IPS DF 6.9 (cell line): ENCODE measurements at places on chromosomes 1 and 21.

DNA sequence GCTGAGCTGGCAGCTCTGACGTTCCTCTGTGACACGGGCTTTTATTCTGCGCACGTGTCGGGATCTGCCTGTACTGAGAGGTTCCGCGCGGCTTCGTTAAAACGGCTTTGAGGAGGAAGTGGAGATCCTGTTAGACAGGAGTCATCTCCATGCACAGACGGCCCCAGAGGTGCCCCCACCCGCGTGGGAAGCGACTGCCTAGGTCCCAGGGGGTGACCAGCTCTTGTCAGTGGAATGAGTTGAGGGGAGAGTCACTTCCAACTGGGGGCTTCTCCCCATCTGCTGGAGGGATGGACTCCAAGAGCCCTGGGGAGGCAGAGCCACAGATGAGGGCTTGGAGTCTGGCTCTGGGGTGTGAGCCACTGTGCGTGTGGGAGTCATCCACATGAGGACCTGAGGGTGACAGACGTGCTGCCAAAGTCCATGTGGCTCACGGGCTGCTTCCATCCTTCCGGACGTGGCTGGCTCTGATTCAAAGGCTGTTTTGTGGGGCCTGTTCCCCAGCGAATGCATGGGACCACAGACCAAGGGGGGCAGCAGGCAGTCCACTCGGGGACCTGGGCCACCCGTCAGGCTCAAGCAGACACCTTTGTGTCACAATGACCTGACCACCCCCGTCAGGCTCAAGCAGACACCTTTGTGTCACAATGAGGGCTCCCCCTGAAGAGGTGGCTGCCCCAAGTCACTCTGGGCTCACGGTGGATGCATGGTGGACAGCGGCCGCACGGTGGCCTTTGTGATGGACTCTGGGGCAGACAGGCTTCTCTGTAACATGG is 26.8 kb downstream of the PTTG1IP start:
- no peak for DNase-seq

GRCh38 chr1:19477284-19478249 is 7.8 kb downstream of the CAPZB start:
- no peak for DNase-seq

- DNase-seq = peak; percentile 66
Observed at GRCh38 chr1:23098463-23099170, 70.0 kb downstream of the LUZP1 start.

- no peak for DNase-seq
Observed at GRCh38 chr1:78072216-78072615, 26.4 kb downstream of the GIPC2 start.

DNA sequence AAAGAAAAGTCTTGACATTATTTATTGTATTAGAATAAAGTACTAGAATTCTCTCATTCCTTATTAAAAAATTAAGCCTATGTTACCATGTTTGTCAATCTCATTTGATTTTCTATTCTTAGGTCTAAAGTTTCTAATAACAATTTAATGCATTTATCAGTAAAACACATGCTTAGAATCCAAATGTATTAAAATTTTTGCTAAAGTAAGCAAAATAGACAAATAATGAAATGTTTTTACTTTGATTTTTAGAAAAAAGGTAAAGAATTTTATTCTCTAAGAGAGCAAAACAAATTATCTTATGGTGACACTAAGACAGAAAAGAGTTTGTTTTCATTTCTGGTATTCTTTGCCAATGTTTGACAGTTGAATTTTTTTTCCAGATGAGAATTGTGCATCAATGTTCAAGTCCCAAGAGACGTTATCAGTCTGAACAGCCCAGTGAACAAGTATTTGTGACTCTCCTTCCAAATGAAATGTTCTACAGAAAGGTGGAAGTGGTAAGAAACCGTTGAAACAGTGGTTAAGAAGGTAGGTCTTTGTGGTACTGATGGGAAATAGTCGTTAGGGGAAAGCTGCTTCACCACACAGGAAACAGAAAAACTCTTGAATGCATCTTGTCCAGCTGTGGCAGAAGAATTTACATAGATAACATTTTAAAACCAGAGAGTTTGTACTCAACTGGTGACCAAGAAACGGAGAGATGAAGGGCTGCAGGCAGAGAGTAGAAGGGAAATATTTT is 402.5 kb downstream of the PTPRC start:
- DNase-seq = no peak

GRCh38 chr1:19321071-19321470 is 8.9 kb downstream of the SLC66A1 start:
- DNase-seq = no peak

GRCh38 chr1:46647611-46648010 is 20.6 kb downstream of the ATPAF1 start:
- DNase-seq = no peak

DNA sequence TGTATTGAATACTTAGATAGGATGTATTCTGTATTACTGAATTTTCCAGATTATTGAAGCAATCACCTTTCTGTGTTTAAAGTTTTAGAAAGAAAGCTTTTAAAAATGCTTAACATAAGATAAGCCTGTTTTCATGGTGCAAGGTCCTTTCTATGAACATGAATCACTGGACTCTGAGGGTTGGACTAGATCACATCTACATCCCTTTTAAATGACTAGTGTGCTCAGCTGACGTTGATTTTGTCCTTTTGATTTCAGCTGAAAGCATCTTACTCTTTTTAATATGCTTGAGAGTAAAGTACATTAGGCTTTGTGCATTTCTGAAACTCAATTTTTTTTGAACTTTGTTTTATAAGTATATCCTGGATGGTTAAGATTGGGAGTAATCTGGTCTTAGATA is 16.2 kb downstream of the MIER1 start:
- DNase-seq = no peak

DNA sequence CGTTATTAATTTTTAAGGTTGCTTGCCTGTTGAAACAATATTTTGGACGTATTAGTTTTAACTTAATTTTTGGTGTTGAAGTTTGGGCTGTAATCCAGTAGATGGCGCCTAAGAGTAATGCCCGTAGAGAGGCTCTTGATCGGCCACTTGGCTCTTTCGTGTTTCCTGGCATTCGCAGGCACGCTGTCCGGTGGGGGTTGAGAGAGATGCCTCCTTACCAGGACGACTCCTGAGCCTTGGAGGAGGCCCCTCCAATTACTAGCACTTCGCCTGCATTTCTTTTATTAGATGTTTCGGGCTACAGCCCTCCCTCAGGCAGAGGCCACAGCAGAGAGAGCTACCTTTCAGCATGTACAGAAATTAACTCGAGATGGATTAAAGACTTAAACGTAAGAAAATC is 12.0 kb downstream of the OR2M4 start:
- no peak for DNase-seq

- no peak for DNase-seq
Observed at GRCh38 chr1:42957229-42957879, 1.3 kb downstream of the SLC2A1 start.

GRCh38 chr1:45585110-45585426 is 1.2 kb downstream of the NASP start:
- no peak for DNase-seq

GRCh38 chr1:200330741-200331428 is 79.0 kb downstream of the ZNF281 start:
- no peak for DNase-seq

GRCh38 chr21:29893687-29894086 is 46.1 kb downstream of the GRIK1 start:
- no peak for DNase-seq

GRCh38 chr1:18148461-18148860 is 40.9 kb downstream of the IGSF21 start:
- no peak for DNase-seq

- DNase-seq = no peak
Observed at GRCh38 chr1:230153641-230154296, 86.7 kb downstream of the GALNT2 start.

DNA sequence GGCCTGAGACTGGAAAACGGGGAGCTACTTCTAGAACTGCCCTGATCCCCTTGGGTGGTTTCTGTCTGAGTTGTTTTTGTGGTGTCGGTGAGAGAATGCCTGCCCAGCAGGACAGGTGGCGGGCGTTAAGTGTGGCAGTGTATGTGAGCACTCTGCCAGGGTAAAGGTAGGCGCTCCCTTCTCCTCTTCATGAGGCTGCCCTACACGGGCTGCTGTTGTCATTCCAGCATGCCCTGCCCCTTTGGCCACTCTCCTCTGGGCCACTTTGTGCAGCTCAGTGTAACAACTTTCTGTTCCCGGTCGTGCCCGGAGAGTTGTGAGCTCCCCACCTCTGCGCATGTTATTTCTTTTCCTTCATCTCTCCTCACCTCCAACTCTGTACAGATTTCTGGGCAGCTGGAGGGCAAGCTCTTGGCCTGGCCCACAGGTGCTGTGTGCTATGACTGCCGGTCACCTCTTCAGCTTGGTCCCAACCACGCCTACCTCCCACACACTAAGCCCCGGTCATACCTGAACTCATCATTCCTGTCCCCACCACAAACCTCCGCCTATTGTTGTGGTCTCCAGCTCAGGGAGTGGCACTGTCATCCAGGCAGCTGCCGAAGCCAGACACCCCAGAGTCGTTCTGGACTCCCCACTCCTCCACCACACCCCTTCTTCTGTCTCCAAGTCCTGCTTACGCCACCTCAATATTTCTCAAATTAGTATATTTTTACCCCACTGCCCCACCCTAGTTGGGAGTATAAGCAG is 69.0 kb downstream of the GADD45A start:
- no peak for DNase-seq

DNA sequence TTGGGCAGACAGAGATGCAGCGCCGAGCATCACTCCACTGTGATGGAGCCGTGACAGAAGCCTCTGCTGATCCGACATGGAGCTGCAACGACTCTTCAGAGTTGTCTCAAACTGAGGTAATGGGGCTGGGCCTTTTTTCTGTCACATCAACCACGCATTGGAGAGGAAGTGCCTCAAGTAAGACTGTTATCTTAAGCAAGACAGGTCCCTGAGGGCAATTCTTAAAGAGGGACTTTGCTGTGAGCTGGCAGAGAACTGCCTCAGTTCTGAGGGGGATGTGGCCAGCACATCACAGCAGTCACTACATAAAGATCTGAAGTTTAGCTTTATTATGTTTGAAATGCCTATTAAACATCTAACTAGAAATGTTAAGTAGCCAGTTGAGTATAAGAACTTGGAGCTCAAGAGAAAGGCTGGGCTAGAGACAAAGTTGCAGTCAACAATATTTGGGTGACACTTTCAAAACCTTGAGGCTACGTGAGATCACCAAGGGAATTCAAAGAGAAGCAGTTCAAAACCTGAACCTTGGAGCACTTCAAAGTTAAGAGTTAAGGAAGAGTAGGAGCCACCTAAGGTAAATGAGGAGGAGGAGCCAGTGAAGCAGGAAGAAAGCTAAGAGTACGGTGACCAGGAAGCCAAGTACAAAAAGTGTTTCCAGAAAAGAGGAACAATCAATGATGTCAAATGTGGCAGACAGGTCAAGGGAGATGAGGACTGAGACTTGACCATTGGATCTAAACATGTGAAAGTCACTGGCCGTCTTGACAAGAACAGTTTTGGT is 54.2 kb upstream of the BCL9 start:
- DNase-seq = no peak

DNA sequence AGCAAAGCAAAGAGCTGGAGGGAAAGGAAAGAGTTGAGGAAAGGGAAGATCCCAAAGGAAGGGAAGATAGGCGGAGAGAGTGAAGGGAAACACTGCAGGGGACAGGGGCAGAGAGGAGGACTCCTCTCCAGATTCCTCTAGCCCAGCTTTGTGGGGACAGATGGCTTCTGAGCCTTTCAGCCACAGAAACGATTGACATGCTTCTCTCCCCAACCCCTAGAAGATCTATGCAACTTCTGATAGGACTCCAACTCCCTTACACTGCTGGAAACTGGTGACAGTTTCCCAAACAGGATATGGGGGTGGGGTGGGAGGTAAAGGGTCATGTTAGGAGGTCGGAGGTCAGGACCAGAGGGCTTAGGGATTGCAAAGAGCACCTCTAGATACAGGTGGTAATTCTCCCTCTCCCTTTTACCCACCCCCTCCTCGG is 6.5 kb downstream of the MEX3A start:
- no peak for DNase-seq

DNA sequence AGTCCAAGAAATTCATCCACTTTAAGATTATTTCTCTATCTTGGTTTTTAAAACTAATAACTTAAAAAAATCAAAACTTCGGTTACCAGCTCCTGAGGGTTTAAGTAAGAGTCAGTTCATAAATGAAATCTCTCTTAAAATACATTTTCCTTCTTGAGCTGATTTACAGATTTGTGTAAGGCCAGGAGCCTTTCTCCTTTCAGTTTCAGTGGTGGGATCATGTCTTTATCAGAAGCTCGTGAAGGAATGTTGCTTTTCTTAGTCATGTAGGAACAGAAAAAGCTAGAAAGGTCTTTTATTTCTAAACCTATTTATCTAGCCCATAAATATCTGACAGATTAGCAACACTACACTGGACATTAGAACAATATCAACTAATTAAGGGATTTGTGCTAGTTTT is 390.2 kb downstream of the GPATCH2 start:
- DNase-seq = no peak

DNA sequence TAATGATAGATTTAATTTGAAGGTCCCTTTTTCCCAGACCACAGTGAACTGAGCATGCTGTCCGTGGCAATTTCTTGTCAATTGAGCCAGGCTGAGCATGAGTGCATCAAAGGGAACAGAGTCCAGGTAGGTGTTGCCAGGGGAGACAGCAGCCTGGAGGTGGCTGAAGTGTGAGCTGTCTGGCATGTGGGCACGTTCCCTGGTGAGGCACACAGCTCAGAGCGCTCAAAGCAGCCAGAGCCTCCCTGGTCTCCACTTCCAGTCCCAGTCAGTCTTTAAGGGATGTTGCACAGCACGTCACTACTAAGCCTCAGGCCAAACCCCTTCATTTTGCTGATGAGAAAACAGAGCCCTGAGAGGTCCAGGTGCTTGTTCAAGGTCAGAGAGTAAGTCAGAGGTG is 251.4 kb downstream of the MATN1 start:
- no peak for DNase-seq

DNA sequence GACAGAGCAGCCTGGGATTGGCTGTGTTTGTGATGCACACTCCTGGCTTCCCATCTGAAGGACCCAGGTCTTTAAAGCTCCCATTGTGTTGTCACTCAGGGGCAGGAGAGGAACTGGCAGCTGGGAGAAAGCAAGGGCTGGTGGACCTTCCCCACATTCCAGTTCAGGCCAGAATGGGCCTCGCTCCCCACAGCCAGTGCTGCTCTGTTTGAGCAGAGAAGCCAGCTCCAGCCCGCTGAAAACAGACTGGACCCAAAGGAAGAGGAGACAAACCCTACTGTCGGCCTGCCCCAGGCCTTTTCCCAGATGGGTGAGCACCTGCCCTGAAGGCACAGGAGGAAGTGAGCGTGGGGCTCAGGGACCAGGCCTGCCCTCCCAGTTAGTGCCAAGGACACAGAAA is 499.4 kb downstream of the NPHP4 start:
- no peak for DNase-seq
